ENCODE measurements at places on chromosomes 7 and 10. TPM values are rescaled to one million over a fixed set of nuclear protein-coding genes. Genes with fewer than 3 reads are reported as not detected.

The NEUROD6 gene
- not detected for total RNA-seq

The SFXN4 gene
- total RNA-seq, result 15.0 TPM

The PAX4 gene
- total RNA-seq, result 0.41 TPM

The GHRHR gene
- total RNA-seq, result not detected

The SPDYE6 gene
- not detected for total RNA-seq

The TSPAN13 gene
- 30.5 TPM for total RNA-seq

The WDR86 gene
- 7.3 TPM for total RNA-seq

The HABP2 gene
- not detected for total RNA-seq

The GBF1 gene
- 60.5 TPM for total RNA-seq

The DPP6 gene
- total RNA-seq, result 33.7 TPM

The PRKCQ gene
- total RNA-seq, result 1.5 TPM

The CALML3 gene
- total RNA-seq, result not detected

The BEND7 gene
- total RNA-seq, result 30.3 TPM

The YWHAG gene
- 71.6 TPM for total RNA-seq

The CYP2C8 gene
- total RNA-seq, result 2.9 TPM

The SLC18A2 gene
- total RNA-seq, result 0.27 TPM

The SMNDC1 gene
- total RNA-seq, result 3.6 TPM

The HOGA1 gene
- not detected for total RNA-seq

The RBP3 gene
- total RNA-seq, result not detected

The TSPAN15 gene
- 152 TPM for total RNA-seq

The NT5C3A gene
- total RNA-seq, result 9.0 TPM

The PRSS37 gene
- total RNA-seq, result not detected

The PDGFA gene
- total RNA-seq, result 87.8 TPM

The ETV1 gene
- total RNA-seq, result 32.9 TPM

The XRCC2 gene
- total RNA-seq, result 0.55 TPM

The NUPR2 gene
- total RNA-seq, result not detected

The UTF1 gene
- total RNA-seq, result not detected

The CFTR gene
- 50.5 TPM for total RNA-seq

The TAS2R5 gene
- total RNA-seq, result 1.4 TPM

The ZPBP gene
- not detected for total RNA-seq
